Kidney tubule cell (primary cell): ENCODE measurements at places on chromosomes 4 and X.

GRCh38 chrX:31969714-31970113, 897.9 kb upstream of the FTHL17 start:
- DNase-seq = peak; percentile 82

GRCh38 chr4:145690610-145691009, 10.7 kb downstream of the C4orf51 start:
- no peak for DNase-seq

DNA sequence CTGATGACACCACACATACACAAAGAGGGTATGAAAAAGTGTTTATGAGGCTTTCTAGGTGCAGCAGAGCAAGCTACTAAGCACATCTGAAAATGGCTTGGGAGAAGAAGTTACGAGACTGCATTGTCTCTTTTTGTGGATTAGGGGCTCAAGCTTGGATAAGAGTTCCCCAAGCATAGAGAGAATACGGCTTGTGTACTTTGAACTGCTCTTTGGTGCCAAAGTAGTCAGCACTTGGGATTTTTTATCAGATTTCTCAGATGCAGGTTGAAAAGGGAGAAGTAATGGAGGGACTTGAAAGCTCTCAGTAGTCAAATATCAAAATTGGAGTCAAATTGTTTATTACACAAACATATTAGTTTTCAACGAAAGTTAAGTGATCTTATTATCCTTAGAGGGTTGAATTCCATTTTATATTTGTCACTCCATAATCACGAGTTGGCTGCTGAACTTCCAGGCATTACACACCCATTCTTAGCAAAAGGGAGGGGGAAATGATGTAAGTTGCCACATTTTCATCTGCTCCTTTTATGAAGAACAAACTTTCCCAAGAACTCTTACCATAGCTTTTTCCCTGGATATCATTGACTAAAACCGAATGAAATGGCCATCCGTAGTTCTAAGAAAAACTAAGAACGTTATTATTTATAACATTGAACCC, 1904.9 kb downstream of the PCDH7 start:
- DNase-seq = peak; percentile 3

GRCh38 chrX:55919367-55920221, 202.0 kb downstream of the RRAGB start:
- peak; percentile 23 for DNase-seq

DNA sequence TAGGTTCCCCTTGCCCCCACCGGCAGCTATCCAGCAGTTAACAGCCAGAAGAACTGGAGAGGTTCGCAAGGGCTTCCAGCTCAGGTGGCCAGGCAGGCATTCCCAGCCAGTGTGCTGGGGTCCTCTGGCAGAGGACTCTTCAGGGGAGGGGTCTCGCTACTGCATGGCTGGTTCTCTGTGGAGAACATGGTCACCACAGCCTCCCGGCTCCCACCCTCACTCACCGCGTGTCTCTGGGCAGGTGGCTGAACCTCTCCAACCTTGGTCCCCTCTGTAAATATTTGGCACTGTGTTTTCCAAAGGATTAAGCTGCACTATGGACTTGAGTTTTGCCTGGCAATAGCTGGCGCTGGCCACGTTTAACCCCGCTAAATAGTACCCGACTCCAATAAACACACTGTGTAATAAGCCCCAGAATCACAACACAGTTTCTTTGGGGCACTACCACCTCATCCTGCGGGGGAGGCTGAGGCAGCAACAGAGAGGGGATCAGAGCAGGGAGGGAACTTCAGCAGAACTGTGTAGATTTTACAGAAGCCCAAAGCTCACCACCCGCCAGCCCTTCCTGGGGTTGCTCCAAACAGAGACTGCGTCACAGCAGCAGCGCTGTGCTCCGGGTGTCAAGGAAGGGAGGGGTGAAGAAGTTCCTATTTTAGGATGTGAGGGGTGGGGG, 15.2 kb downstream of the BCOR start:
- no peak for DNase-seq

- peak; percentile 77 for DNase-seq
Measured at GRCh38 chr4:3041192-3042142, 32.9 kb downstream of the HTT-AS start.

DNA sequence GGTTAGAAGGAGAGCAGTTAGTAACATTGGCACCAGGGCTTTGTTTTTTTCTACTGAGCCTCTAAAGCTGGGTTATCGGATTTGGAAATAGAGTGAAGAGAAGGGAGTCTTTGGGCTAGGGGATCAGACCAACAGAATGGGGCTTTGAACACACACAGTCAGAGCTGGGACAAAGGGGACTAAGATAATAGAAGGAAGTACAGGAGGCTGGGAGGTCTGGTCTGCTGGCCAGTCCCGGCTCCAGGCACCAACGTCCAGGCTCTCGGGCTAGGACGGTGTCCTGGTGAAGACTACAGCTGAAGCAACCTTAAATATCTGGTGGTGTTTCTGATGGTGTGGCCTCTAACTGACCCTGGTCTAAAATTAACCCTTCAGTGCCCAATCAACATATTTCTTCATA, 57.5 kb downstream of the HHIP start:
- no peak for DNase-seq

DNA sequence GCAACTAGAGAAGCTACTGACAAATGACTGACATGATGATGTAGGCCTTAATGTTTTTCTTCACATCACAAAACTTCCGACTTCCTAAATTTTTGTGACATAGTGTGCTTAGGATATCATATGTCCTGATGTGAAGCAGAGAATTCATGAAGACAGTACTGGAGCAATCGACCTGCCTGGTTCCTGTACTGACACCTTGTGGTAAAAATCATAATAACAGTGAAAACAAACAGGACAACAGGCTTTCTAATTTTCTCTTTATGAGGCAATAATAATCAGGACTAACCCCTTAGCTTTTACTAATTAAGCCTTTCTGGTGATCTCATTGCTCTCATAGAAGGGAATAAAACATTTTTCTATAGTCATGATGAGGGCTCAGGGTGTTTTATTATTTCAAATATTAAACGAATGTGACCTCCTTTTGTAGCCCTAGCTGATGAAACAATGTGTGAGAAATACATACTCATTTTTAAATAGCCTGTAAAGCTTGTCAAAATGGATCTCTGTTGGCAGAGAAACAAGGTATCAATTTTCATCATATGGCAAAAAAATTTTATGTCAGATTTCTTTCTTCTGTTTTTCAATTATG, 158.4 kb downstream of the TENT5D start:
- peak; percentile 46 for DNase-seq

GRCh38 chr4:134470544-134470943, 269.0 kb upstream of the PABPC4L start:
- DNase-seq = peak; percentile 64

GRCh38 chr4:8306511-8307021, 37.0 kb downstream of the HTRA3 start:
- DNase-seq = no peak

DNA sequence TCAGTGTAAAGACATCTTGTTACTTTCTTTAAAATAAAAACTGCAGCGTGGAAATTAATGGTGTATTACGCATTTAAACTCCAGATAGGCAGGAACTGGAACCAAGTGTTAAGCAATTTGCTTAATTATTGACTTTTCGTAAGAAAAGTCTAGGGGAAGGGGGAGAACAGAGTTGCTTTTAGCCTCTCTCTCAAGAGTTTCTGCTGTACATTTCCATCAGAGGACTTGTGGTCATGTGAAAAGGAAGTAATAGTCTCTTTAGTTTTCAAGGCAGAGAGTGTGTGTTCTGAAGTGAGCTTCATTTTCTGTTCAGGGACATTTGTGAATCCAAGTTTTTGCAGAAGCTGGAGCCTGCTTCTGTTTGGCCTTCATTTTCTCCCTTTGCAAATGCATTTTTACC, 127.2 kb downstream of the UBE2K start:
- DNase-seq = peak; percentile 41

- DNase-seq = peak; percentile 1
Measured at GRCh38 chr4:125985856-125986255, 671.1 kb downstream of the FAT4 start.

DNA sequence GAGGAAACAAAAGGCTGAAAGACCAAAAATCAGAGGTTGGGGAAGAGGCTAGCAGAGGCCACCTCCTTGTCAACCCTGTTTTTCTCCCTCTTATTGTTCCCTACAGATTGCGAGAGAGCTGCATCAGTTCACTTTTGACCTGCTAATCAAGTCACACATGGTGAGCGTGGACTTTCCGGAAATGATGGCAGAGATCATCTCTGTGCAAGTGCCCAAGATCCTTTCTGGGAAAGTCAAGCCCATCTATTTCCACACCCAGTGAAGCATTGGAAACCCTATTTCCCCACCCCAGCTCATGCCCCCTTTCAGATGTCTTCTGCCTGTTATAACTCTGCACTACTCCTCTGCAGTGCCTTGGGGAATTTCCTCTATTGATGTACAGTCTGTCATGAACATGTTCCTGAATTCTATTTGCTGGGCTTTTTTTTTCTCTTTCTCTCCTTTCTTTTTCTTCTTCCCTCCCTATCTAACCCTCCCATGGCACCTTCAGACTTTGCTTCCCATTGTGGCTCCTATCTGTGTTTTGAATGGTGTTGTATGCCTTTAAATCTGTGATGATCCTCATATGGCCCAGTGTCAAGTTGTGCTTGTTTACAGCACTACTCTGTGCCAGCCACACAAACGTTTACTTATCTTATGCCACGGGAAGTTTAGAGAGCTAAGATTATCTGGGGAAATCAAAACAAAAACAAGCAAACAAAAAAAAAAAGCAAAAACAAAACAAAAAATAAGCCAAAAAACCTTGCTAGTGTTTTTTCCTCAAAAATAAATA, 179.9 kb downstream of the AR start:
- DNase-seq = no peak

GRCh38 chr4:41734371-41734770, 14.2 kb downstream of the PHOX2B start:
- DNase-seq = no peak

DNA sequence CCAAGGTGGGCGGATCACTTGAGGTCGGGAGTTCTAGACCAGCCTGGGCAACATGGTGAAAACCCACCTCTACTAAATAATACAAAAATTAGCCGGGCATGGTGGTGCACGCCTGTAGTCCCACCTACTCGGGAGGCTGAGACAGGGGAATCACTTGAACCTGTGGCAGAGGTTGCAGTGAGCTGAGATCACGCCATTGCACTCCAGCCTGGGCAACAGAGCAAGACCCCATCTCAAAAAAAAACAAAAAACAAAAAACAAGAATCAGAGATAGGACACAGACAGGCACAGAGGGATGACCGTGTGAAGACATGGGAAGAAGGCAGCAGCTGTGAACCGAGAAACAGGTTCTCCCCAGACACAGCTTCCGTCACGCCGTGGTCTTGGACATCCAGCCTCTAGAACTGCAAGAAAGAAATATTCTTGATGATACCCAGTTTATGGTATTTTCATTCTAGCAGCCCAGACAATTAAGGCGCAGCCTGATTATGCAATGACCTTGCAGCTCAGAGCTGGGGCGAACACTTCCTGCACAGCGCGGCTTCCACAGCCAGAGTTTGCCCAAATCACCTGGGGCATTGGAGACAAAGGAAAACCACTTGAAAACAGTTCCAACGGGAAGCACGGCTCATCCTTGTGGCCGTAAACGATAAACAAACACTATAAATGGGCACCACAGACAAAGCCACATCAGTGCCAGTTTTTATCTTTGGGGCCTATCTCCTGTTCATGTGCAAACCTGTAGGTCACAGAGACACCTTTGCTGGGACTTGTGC, 4.2 kb upstream of the ARSD start:
- DNase-seq = no peak

GRCh38 chr4:47715716-47716416, 122.0 kb downstream of the CORIN start:
- DNase-seq = no peak

DNA sequence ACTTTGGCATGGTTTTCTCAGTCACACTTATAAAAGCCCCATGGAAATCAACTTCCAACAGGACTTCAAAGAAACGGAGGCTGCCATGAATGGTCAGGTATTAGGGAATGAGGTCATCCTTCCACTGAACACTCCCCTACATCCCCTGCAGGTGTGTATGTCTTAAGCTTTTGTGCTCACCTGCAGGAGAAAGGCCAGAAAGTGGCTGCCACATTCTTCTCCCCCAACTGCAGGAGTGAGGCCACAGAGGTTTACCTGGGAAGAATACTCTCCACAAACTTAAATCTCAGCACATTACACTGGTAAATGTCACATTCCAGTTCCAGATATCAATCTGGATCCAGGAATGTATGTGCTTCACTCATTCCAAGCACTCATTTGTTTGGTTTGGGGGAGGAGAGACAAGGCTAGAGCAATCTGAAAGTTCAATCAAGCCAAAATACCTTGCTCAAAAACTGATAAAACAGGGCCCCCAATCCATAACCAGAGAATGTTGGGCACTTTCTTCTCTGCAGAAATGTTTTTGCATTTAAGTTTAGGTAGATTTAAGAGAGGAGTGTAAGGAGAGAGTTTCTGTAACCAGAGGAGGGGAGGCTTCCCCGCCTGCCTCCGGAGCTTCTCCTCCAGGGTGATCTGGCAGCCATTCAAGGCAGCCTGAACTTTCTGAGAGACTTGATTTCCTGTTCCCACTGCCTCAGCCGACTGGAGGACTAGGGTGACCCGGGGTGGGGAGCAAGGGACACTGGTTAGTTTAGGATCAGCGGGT, 15.4 kb downstream of the FAM9C start:
- DNase-seq = peak; percentile 67

DNA sequence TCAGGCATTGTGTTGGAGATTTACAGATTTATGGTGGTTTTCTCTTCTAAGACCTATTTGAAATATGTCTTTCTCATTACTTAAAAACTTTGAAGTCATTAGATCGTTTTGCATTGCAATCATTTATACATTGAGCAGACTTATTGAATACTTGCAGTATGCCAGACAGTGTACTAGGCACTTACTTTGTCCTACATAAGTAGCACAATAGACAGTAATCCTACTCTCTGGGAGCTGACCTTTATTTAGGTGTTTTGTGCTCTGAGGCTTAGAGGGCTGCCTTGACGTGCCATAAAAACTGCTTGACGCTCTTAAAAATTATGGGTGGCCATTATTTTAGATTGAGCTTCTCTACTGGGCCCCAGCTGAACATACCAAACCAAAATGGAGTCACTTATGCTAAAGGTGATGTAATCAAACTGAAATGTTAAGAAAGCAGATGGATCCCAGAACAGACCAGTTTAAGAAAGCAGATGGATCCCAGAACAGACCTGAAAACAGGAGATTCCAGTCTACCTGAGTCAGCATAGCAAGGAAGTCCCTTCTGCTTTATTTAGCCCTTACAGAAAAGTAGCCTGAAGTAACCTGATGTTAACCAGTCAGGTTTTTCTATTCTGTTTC, 42.4 kb downstream of the PTTG2 start:
- peak; percentile 75 for DNase-seq

DNA sequence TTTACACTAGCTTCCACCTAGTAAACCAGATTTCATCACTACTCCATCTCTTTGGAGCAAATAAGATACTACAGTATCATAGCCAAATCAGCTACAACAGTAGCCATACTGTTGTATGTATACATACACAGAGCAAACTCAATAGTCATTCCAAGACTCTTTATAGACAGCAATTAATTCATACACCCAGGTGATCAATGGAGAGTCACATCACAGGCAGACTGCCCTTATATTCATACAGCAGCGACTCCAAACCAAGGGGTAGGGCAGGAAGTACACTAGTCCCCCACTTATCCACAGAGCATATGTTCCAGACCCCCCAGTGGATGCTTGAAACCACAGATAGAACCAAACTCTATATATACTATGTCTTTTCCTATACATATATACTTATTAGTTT, 76.6 kb downstream of the FBXW7 start:
- no peak for DNase-seq
